ENCODE measurements at places on chromosomes 1 and 21. TPM values are rescaled to one million over a fixed set of nuclear protein-coding genes. Genes with fewer than 3 reads are reported as not detected.

Gene NUDT4B
- total RNA-seq = 24.0 TPM

Gene HUNK
- 1.3 TPM for total RNA-seq

Gene PLEKHA6
- 8.3 TPM for total RNA-seq

Gene SLC2A5
- total RNA-seq = not detected

Gene PMF1
- 44.4 TPM for total RNA-seq

Gene NMNAT1
- total RNA-seq = 12.5 TPM

Gene C1QB
- total RNA-seq = not detected

Gene SLC30A2
- total RNA-seq = not detected

Gene OR2T29
- total RNA-seq = not detected

Gene GSTM5
- total RNA-seq = 2.4 TPM

Gene RBBP4
- 72.4 TPM for total RNA-seq

Gene DNAJC28
- total RNA-seq = 0.38 TPM

Gene TDRD10
- total RNA-seq = not detected

Gene ATAD3C
- total RNA-seq = not detected

Gene TRIM67
- not detected for total RNA-seq
